Stimulated activated CD4-positive, alpha-beta T cell treated with anti-CD3 and anti-CD28 coated beads, TNF-alpha, amount 100 ng/mL, for 1 hour (primary cell): ENCODE measurements at places on chromosomes 16 and 17.

DNA sequence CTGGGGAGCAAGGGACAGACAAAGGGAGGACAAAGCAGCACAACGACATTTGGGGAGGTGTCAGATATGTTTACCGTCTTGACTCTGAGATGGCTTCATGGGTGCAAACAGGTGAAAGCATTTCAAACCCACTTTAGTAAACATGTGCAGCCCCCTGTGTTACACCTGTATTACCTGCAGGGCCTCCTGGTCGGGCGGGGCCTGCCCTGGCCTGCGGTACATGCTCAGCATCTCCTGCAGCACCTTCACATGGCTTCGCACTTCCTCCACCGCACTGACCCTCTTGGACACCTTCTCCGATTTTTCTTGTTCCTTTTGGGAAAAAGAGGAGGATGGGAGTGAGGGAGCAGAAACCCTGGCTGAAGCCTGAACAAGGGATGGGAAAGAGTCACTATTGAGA, 24.5 kb downstream of the GGA2 start:
- DNase-seq: no peak

- DNase-seq: peak; percentile 78
Observed at GRCh38 chr16:1351582-1352362, at the start of the genes GNPTG and TSR3. Gene GNPTG, plus strand, starts transcription at chr16:1351931. Its CDS starts 35 bp downstream, at chr16:1351966. Gene TSR3, minus strand, starts transcription at chr16:1351878. Its CDS starts 74 bp downstream, at chr16:1351804.

DNA sequence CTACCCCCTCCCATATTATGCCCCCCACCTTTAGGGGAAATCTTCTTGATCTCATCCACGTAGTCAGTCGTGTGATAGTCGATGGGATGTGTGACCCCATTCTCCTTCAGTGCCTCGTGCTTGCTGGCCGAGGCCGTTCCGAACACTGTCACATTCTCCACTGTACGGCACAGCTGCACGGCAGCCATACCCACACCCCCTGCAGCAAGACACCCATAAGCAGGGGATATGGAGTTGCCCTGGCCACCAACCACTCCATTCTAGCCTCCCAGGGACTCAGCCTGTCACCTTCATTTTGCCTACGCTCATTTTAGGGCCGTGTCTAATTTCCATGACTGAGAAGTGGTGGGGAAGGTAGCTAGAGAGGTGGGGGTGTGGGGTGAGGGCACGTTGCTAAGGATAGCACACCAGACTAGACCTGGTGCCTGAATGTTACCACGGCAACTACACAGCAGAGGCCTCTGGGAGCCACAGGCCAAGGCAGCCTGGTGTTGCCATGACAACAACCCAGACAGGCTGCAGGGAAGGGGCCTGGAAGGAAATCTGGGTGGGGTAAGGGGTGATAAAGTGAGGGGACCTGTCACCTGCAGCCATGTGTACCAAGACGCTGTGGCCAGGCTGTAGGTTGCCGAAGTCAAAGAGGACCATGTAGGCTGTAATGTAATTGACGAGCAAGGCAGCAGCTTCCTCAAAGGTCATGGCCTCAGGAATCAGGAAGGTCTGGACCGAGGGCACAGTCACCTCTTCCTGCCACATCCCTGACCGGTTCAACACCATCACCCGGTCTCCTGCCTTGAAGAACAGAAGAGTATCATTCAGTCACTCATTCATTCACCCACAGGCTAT, 4.0 kb downstream of the VAT1 start:
- no peak for DNase-seq

- no peak for DNase-seq
Observed at GRCh38 chr16:2231016-2231931, 5.0 kb upstream of the DNASE1L2 start.

- DNase-seq: no peak
Observed at GRCh38 chr17:67052720-67053437, 8.5 kb downstream of the CACNG1 start.

GRCh38 chr17:36742267-36743000, 141.1 kb downstream of the MRM1 start:
- no peak for DNase-seq

- no peak for DNase-seq
Observed at GRCh38 chr17:55931446-55931845, 180.6 kb downstream of the PCTP start.

DNA sequence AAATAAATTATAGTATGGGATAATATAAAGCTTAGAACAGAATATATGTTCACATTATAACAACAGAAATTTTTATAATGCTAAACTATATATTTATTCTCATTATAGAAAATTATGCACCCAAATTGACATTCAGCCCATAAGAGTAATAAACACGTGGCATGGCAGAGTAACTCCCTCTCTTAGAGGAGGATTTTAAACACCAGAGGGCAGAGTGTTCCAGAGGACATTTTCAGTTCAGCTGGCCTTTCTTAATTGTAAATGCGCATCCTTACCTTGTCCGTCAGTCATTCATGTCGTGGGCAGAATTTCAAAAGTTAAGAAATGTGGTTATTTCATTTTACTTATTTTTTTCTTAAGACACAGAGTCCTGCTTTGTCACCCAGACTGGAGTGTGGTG, 147.1 kb downstream of the TANC2 start:
- no peak for DNase-seq

DNA sequence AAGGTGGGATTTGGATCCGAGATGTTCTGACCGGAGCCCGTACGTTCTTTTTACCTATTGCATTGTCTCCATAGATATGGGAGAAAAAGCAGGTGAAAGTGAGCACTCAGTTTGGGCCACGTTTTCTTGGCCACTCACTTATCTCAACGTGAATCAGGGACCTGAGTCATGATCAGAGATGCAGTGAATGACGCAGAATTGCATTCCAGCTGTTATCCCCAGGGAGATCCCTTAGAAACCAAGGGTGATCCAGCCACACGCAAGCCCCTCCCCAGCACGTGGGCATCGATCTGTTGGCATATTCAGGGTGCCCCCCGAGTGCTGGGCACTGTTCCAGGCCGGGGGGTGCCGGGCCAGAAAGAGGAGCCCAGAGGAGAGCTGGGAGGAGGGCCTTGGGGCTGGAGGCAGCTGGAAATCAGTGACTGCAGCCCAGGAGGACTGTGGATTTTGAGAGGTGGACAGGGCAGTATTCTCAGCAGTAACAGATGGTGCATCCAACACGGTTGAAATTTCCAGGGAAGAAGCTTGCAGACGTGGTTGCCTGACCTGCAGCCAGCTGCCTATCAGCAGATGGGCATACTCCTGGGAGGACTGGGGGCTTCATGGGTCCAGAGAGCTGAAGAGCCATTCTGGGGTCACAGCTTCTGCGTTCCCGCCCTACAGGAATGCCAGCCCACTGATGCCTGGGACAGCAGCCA, 87.2 kb upstream of the CACNG5 start:
- no peak for DNase-seq

DNA sequence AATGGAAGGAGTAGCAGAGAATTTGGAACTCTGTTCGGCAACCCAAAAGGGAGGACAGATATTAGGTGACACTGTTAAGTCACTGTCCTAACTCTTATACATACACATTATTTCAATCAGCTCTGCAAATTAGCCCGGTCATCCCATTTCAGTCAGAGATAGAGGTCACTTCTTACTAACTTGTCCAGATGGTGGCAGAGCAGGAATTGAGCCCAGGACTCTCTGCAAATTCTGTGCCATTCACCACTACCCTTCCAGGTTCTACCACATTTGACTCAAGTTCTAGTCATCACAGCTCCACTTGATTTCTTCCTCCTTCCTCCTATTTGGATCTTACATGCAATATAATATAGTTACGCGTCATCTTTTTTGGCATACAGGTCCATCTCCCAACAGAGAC, 35.9 kb upstream of the NUDT7 start:
- DNase-seq: no peak

- DNase-seq: no peak
Observed at GRCh38 chr17:2414446-2415064, 13.7 kb upstream of the MNT start.

DNA sequence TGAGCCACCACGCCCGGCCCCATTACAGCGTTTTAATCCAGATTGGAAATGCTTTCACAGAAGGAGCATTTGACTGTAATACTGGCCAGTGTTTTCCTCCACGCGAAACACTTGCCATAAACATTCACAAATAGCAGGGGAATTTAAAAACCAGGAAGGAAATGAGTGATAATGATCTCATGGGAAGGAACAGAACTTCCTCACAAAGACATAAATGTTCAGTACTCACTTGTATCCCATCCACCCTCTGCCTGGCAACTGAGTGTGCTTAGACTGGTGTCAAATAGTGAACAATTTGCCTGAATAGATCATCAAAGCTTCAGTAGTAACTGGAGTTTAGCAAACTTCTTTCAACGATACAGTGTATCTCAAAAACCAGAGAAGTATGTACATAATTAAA, 54.1 kb downstream of the PSMD12 start:
- no peak for DNase-seq

- DNase-seq: no peak
Observed at GRCh38 chr16:55948230-55948629, 73.1 kb upstream of the CES5A start.

- DNase-seq: no peak
Observed at GRCh38 chr16:8739989-8740704, 57.3 kb downstream of the TMEM186 start.

- no peak for DNase-seq
Observed at GRCh38 chr17:61158376-61158775, 241.3 kb upstream of the TBX2 start.

GRCh38 chr17:70215656-70216055, 46.3 kb downstream of the KCNJ2 start:
- DNase-seq: no peak

DNA sequence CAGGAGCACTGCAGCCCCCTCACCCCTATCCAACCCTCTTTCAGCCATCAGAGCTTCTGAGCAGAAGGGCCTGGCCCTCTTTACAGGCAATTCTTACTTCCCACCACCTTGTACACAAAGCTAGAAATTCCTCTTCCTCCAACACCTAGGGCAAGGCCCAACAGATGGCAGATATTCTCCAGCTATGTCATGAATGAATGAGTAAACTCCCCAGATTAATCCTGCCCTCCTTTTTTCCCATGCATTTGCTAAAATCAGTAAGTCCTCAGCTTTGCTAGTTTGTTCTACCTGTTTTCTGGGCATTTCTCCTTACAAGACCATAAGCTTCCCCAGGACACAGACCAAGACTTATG, 20.4 kb upstream of the MRPS23 start:
- no peak for DNase-seq

- DNase-seq: no peak
Observed at GRCh38 chr16:49183911-49184310, 97.7 kb downstream of the CBLN1 start.

DNA sequence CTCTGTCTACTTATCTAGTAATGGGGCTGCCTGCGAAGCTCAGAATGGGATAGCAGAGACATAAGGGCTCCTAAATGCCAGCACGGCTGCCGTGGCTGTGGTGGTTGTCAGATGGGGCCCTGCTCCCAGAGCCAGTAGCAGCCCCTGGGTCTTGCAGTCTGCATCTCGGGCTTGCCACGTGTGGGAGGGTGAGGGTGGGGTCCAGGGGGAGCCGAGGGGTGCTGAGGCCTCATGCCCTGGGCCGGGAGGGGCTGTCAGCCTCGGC, 88.8 kb upstream of the GSE1 start:
- DNase-seq: no peak

DNA sequence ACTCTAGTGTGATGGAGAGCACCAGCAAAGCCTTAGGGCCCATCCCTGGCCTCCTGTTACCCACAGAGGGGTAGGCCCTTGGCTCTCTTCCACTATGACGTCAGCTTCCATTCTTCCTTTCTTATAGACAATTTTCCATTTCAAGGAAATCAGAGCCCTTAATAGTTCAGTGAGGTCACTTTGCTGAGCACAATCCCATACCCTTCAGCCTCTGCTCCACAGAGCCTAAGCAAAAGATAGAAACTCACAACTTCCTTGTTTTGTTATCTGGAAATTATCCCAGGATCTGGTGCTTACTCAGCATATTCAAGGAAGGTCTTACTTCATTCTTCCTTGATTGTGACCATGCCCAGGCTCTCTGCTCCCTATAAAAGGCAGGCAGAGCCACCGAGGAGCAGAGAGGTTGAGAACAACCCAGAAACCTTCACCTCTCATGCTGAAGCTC, at the start of gene CCL8:
Gene CCL8, plus strand, starts transcription at position 397 of the 445 bp plus-strand sequence. CDS start 67 bp downstream, outside the sequence.
- DNase-seq: no peak
